Cardiac muscle cell (in vitro differentiated cells and primary cell): ENCODE measurements at places on chromosomes 6 and 20. TPM values are rescaled to one million over a fixed set of nuclear protein-coding genes. Genes with fewer than 3 reads are reported as not detected.

Gene GTSF1L
- total RNA-seq, result not detected in 2 replicates

Gene RPRD1B
- 26.2 and 43.5 TPM in 2 replicates for total RNA-seq

Gene SLC17A4
- not detected in 2 replicates for total RNA-seq

Gene CCN5
- not detected in 2 replicates for total RNA-seq

Gene POPDC3
- total RNA-seq, result 49.4 and 53.4 TPM in 2 replicates
